ENCODE measurements at places on chromosomes 2 and 18.

DNA sequence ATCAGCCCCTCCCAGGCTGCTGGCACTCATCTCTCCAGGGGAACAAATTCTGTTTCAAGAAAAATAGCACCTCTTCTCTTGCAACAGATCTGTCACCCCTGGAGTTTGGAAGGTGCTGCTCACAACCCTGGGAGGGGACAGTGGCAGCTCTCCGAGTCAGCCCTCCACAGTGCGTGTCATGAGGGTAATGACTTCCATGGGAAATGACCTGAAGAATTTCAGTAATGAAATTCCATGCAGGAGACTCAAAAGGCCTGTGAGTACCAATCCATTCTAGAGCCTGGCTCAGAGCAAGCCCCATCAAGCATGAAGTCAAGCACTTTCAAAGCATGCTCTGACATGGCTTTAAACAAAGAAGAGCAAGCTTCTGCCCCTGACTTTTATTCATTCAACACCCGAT lies 276.3 kb upstream of the PARD3B start:
- H3K4me3 ChIP-seq: no peak overlapping the region
- no peak for DNase-seq
- peaks cover 2% of the 10 kb centered on the region for H3K27me3 ChIP-seq
- H3K36me3 ChIP-seq: no peaks in the 10 kb centered on the region

DNA sequence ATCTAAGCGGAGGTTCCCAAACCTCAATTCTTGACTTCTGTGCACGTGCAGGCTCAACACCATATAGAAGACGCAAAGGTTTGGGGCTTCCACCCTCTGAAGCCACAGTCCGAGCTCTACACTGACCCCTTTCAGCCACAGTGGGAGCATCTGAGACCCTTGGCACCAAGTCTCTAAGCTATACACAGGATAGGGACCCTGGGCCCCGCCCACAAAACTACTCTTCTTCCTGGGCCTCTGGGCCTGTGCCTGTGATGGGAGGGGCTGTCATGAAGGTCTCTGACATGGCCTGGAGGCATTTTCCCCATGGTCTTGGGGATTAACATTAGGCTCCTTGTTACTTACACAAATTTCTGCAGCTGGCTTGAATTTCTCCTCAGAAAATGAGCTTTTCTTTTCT lies 1374.1 kb upstream of the NXPH2 start:
- no peak overlapping the region for H3K4me3 ChIP-seq
- no peaks in the 10 kb centered on the region for H3K4me1 ChIP-seq
- no peak overlapping the region for H3K27ac ChIP-seq

- H3K4me3 ChIP-seq: no peak overlapping the region
- DNase-seq: no peak
- H3K4me1 ChIP-seq: peaks cover 37% of the 10 kb centered on the region
Observed at GRCh38 chr18:48875942-48876511, 74.7 kb downstream of the SMAD7 start.

DNA sequence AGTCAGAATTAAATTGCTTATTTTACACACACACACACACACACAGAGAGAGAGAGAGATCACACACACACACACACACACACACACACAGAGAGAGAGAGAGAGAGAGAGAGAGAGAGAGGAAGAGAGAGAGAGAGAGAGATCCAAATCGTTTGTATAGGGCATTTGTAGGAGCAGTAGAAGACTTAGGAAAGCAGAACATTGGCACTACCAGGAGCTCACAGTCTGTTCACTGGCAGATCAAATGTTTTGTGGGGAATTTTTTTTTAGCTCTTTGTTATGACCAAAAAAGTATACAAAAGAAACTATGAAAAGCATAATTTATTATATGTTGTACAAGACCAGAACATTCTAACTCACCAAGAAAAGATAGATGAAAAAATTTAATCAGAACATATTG lies 81.8 kb downstream of the MBD5 start:
- no peaks in the 10 kb centered on the region for H3K4me1 ChIP-seq
- H3K27me3 ChIP-seq: no peaks in the 10 kb centered on the region
- no peak overlapping the region for H3K4me3 ChIP-seq

DNA sequence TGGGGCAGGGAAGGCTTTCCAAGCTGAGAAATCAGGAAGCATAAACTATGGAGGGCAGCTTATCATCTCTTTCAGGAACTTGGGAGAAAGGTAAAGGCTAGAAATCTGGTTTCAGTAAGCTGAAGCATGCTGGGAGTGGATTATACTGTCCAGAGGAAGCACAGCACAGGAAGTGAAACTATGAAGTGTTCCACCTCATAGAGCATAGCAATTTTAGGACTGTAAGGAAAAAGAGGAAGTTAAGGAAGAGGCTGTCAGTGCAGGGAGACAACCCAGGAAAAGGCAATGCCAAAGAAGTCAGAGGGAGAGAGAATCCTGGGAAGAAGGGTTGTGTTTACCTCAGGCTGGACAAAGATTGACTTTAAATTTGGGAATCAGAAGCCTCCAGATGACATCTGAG lies 51.9 kb downstream of the EFEMP1 start:
- H3K4me1 ChIP-seq: no peaks in the 10 kb centered on the region
- no peak overlapping the region for H3K4me3 ChIP-seq
- H3K36me3 ChIP-seq: no peaks in the 10 kb centered on the region

GRCh38 chr2:175187378-175187777 lies 5.9 kb upstream of the ATP5MC3 start:
- H3K4me1 ChIP-seq: no peaks in the 10 kb centered on the region
- no peaks in the 10 kb centered on the region for H3K27me3 ChIP-seq
- H3K4me3 ChIP-seq: no peak overlapping the region
- no peak overlapping the region for H3K27ac ChIP-seq
- no peaks in the 10 kb centered on the region for H3K36me3 ChIP-seq
- no peak for DNase-seq

- H3K27me3 ChIP-seq: peaks cover 9% of the 10 kb centered on the region
- no peak overlapping the region for H3K4me3 ChIP-seq
- no peak overlapping the region for H3K27ac ChIP-seq
- DNase-seq: no peak
- no peaks in the 10 kb centered on the region for H3K4me1 ChIP-seq
Observed at GRCh38 chr18:10401521-10401920, 52.9 kb upstream of the APCDD1 start.

- no peak for DNase-seq
- peaks cover 6% of the 10 kb centered on the region for H3K36me3 ChIP-seq
- no peak overlapping the region for H3K4me3 ChIP-seq
- H3K27me3 ChIP-seq: no peaks in the 10 kb centered on the region
- peaks cover 12% of the 10 kb centered on the region for H3K4me1 ChIP-seq
Observed at GRCh38 chr2:219384859-219385258, 2.9 kb downstream of the DNPEP start.

GRCh38 chr2:151757861-151758260 lies 23.6 kb upstream of the NEB start:
- H3K27me3 ChIP-seq: no peaks in the 10 kb centered on the region
- H3K36me3 ChIP-seq: no peaks in the 10 kb centered on the region
- no peak overlapping the region for H3K4me3 ChIP-seq
- no peak for DNase-seq

DNA sequence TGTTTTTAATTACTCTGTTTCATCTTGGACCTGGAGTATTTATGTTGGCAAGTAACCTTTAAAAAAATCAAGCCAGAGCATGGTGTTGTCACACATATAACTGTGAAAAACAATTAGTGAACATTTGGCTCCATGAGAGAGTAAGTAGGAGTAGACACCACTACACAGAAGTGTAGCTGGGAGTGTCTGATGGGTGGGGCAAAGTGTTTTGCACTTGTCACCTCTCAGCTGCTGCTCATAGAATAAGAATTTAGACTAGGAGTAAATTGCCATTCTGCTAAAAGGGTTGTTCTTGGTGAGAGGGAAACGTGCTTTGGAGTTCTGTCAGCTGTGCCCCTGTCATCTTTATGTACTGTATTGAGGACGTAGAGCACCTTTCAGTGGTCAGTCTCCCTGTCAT lies 114.5 kb downstream of the TTC27 start:
- no peak for DNase-seq
- H3K4me3 ChIP-seq: no peak overlapping the region
- H3K36me3 ChIP-seq: no peaks in the 10 kb centered on the region
- H3K4me1 ChIP-seq: no peaks in the 10 kb centered on the region
- H3K27ac ChIP-seq: no peak overlapping the region

Measured in Panc1 (cell line).